ENCODE measurements at places on chromosomes 2 and 18. TPM values are rescaled to one million over a fixed set of nuclear protein-coding genes. Genes with fewer than 3 reads are reported as not detected.

DLGAP1 gene
- total RNA-seq, result 47.3 TPM

VSNL1 gene
- 128 TPM for total RNA-seq

PCBP1 gene
- total RNA-seq, result 43.1 TPM

KCTD18 gene
- 11.5 TPM for total RNA-seq

VAMP5 gene
- 5.1 TPM for total RNA-seq

CHRNG gene
- not detected for total RNA-seq

SERPINB7 gene
- not detected for total RNA-seq

DUSP19 gene
- 10.6 TPM for total RNA-seq

PHLPP1 gene
- total RNA-seq, result 27.9 TPM

RAX gene
- 0.23 TPM for total RNA-seq

TMEM18 gene
- 30.9 TPM for total RNA-seq

NEB gene
- 3.2 TPM for total RNA-seq

SCN3A gene
- total RNA-seq, result 197 TPM

MARCO gene
- total RNA-seq, result not detected

LIMS4 gene
- not detected for total RNA-seq

DSC3 gene
- total RNA-seq, result 0.23 TPM

DPP10 gene
- 97.8 TPM for total RNA-seq

MDH1B gene
- 13.4 TPM for total RNA-seq

DYNAP gene
- total RNA-seq, result not detected

GCKR gene
- total RNA-seq, result 0.69 TPM

AKAIN1 gene
- not detected for total RNA-seq

IMPA2 gene
- total RNA-seq, result 3.5 TPM

HOXD12 gene
- total RNA-seq, result not detected

ASB18 gene
- 1.6 TPM for total RNA-seq

CCDC148 gene
- 26.3 TPM for total RNA-seq

SLC30A3 gene
- total RNA-seq, result 2.1 TPM
